Breast epithelium (tissue), 4 donors: ENCODE measurements at places on chromosomes 12 and 14.

GRCh38 chr12:3646561-3647241, 106.2 kb downstream of the CRACR2A start:
- no peak for DNase-seq

DNA sequence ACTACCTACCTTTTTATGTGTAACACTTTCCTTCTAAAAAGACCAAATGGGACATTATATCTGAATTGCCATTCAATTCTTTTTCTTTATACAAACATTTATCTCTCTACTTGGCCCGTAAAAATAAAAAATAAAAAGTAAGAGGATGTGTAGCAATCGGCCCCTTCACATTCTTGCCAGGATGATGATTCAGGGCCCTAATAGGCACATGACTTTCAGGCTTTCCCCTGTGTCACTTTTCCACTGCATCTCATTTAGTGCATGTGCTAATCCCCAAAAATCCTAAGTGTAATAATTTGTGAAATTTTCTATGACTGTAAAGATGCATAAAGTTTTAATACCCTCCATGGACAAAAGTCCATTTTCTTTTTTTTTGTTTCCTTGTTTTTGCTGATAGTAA, 23.0 kb upstream of the ATP2B1 start:
- no peak for DNase-seq

DNA sequence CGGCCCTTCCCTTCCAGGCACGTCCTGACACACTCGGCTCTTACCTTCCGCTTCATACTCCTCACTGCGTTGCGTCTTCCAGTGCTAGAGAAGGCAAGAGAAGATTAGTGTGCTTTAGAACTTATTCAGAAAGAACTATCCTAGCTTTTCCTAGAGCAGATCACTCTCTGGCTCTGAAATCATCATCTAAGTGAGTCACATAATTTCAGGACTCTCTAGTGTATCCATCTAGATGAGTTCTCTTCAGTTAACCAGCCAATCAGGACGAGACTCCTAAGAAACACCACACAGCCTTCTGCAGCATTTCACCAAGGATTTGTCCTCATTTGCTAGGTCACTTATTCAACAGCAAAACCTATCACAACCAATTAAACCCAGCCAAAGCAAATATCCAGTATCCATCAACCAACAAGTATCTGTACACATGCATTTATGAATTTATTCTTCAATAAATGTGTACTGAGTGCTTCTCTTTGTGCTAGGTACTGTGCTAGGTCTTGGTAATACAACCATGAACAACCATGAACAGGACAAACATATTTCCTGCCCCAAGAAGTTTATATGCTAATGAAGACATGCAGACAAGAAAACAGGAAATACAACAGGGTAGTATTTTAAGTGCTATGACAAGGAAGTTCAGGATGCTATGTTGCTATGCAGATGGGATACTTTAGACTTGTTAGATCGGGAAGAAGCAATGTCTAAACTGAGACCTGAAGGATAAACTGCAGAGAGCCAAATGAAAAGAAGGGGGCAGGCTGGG, 52.1 kb downstream of the NIN start:
- DNase-seq, result no peak

GRCh38 chr12:67701121-67701520, 52.6 kb downstream of the DYRK2 start:
- no peak for DNase-seq

DNA sequence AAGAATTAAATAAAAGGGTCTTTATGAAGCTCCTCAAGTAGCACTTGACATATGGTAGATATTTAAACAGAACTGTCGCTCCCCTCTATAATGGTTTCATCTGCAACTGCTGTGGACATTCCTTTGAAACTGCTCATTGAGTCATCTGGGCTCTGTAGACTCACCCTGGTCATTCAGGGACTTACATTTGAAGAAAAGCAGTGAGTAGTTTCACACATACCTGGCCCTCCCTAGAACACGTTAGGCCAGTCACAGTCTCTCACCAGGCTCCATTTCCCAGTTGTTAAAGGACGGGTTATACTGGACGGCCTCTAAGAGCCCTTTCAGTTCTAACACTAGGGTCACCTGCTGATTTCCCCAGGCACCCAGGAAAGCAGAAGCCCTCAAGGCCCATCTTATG, 217.0 kb downstream of the BCL11B start:
- no peak for DNase-seq

DNA sequence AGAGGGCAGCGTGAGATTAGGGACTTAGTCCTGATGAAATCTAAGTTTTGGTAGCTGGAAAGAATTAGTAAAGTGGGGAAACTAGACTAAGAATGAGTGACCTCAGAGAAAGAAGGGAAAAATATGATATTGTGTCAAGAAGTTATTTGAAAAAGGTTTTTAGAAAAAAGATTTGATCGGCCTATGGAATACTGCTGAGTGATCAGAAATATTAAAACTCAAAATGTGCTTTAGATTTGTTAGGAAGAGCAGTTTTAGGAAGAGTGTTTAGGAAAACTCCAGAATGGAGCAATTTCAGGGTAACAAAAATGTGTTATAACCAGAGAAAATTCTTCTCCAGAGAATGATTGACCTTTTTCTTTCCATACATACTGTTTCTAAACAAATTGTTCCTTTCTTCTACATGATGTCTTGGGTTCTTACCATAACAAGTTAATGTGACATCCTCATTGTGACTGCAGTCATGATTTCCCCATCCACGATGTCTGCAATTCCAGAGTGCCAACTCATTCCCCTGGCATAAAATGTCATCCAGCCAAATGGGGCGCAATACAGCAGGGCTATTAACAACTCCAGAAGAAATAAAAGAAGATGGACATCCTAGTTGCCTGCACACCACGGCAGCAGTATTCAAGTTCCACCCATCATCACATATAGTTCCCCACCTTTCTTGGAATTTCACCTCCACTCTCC, 11.8 kb downstream of the CD163L1 start:
- DNase-seq, result no peak

DNA sequence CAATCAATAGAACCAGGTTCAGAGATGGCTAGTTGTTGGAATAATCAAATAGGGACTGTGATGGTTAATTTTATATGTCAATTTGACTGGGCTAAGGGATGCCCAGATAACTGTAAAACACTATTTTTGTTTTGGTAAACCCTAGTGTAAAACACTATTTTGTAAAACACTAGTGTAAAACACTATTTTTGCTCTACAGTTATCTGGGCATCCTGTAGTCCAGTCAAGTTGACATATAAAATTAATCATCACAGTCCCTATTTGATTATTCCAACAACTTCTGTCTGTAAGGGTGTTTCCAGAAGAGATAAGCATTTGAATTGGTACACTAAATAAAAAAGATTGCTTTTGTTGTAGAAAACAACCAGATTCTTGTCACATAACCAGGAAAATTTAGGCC, 15.6 kb upstream of the EML5 start:
- DNase-seq, result no peak
